ENCODE measurements at places on chromosomes 16 and 17.

GRCh38 chr17:27862004-27862403, 31.2 kb downstream of the LYRM9 start:
- no peak for DNase-seq

DNA sequence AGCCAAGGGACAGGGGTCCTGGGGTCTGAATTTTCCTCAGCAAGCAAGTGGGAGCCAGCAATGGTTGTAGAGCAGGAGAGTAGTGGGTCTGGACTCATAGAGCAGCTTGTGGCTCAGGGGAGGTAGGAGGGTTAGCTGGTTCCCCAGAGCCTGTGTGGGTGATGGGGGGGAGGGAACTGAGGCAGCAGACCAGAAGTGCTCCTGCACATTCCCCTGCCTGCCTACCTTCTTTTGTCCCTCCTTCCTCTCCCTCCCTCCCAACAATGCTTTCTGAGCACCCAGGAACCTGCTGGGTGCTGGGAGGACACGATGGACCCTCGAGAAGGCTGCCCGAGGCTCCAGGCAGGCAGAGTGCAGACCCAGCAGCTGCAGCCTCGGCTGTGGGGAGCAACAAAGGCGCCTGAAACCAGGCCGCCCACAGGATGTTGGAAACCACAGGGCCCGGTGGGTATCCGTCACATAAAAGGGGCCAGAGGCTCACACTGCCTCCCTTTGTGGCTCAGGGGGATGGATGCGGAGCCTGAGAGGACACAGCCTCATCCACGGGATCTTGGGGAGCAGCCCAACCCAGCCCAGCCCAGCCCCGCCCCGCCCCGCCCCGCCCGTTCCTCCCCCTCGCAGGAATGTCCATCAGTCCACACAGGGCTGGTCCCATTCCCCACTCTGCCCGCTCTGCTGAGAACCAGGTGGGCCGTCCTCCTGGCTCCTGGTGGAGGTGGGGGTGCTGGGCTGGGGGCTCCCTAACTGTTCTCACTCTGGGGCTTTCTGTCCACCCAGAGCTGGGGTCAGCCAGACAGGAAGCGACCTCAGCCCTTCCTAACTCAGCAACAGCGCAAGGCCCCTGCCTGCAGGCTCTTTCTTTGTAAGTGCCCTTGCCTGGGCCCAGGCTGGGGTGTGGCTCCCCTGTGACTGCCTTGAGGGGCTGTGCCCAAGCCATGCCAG, 1.7 kb upstream of the NLRC3 start:
- DNase-seq, result no peak

DNA sequence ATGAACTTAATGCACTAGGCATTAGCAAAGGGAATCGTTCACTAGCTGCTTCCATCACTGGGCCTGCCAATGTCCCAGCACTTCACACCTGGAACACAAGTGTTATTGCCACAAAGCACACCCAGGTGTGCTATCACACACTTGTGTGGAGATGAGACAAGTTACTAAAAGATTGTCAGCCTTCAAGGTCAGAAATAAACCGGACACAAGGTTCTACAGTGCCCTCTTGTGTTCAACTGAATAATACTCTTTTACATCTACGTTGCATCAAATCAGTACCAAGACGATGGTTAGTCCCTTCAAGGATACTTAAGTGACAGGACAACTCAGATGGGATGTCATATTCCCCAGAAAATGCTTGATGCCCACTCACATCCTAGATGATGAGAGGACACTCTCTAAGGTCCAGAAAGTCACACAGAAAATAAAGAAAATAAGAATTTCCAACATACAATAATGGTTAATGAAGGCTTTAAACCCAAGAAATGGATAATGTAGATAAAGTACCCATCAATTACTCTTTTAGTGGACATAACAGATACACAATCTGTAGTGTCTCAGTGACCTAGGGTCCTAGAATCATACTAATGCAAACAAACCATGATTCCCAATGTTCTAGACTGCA, 16.4 kb upstream of the GLG1 start:
- DNase-seq, result no peak

DNA sequence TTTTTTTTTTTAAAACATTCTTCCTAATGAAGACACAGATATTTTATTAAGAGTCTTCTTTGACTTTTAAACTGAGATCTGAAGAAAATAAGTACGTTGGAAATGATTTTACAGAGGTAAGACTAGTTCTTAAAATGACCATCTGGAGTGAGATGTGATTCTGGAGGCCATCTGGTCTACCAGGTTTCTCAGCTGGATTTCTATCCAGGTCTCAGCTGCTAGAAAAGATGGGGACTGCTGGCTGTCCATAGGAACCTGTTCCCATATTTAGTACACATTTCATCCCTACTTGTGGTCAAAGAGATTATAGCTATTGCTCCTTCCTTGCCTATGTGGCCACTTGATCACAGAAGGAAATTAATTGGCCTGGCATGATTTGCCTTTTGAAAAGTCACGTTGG, 12.2 kb downstream of the PMFBP1 start:
- no peak for DNase-seq

GRCh38 chr16:58503863-58504688, 4.1 kb downstream of the NDRG4 start:
- DNase-seq, result no peak

DNA sequence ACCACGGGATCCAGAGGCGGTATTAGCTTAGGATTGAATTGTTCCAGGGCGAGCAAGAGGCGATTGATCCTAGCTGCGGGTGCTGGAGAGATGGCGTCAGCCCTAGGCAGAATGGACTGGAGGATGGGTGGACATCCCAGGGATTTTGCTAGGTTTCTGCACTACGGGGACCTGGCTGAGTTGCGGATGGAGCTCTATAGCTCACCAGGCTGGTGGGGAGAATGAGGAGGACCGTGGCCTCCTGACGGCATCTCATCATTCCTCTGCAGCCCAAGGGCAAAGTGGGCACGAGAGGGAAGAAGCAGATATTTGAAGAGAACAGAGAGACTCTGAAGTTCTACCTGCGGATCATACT, 614 bp downstream of the TMEM208 start:
- no peak for DNase-seq

- no peak for DNase-seq
These were observed 3.3 kb upstream of the CDK5R1 start for GRCh38 chr17:32483451-32484019.

GRCh38 chr16:83704656-83705055, 103.1 kb upstream of the HSBP1 start:
- DNase-seq, result no peak

GRCh38 chr16:82079892-82080291, 44.8 kb downstream of the HSD17B2 start:
- no peak for DNase-seq

DNA sequence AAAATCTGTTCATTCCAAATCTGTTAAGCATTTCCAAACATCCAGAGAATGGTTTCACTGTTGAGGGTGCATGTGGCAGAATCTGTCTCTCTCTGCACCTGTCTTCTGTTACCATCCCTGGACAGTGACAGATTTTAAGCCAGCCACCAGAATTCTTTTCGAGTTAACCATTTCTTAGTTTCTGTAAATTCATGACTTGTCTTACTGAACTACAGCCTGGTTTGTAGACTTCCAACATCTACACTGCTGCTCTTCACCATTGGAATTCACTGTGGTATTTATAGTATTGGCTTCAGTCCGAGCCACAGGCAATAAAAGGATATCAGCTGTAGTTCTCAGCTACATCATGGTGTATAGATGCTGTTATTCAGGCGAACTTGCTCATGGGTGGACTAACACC, 47.6 kb downstream of the GOSR1 start:
- DNase-seq, result no peak

DNA sequence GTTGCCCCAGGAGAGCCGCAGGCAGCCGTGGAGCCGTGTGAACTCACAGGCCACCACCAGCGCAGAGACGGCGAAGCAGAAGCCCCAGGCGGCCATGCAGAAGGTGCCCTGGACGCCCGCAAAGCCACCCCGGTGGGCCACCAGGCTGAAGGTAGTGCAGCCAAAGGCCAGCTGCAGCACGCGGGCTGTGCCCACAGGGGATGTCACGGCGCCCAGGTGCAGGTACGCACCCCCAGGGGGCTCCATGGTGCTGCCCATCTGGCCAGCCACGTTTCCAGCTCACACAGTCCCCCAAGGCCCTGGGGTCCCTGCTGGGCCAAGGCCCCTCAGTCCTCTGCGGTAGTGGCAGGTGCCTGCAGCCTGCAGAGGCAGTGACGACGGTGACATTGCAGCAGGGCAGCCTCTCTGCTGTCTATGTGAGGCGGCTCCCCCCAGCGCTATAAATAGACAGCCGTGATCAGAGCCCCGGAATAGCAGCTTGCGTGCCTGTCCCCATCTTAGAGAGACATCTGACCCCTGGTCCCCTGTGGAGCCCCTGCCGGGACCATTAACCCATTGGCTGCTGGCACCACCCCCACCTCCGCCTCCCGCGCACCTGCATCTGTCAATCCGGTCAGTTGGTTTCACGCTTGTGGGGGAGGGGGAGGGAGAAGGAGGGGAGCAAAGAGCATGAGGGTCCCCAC, 4.5 kb upstream of the PYCR1 start:
- no peak for DNase-seq

DNA sequence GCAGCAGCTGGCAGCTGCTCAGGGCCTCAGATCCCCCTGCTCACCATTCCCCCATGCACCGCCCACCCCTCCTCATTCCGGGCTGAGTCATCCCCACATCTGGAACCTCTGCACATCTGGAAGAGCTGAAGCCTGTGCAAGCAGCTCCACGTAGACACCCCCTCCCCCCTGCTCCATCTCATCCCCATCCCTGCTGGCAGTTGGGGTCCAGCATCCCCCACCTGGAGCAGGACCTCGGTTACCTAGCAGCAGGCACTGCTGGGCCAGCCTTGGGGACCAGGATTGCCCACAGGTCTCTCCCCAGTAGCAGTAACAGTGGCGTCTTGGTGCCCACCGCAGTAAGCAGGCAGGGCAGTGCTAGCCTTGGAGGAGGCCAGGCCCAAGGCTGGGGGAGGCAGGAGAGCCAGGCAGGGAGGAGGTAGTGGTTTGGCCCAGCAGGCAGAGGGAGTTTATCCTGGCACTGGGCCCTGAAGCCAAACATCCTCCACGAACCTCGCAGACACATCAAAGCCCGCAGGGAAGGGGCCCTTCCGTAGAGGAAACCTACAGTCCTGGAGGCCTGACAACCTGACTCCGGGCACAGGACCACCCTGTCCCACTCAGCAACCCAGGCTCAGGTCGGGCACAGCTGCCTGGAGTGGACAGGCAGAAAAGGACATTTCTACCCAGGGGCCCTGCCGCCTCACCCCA, 7.7 kb upstream of the TMEM92 start:
- no peak for DNase-seq

DNA sequence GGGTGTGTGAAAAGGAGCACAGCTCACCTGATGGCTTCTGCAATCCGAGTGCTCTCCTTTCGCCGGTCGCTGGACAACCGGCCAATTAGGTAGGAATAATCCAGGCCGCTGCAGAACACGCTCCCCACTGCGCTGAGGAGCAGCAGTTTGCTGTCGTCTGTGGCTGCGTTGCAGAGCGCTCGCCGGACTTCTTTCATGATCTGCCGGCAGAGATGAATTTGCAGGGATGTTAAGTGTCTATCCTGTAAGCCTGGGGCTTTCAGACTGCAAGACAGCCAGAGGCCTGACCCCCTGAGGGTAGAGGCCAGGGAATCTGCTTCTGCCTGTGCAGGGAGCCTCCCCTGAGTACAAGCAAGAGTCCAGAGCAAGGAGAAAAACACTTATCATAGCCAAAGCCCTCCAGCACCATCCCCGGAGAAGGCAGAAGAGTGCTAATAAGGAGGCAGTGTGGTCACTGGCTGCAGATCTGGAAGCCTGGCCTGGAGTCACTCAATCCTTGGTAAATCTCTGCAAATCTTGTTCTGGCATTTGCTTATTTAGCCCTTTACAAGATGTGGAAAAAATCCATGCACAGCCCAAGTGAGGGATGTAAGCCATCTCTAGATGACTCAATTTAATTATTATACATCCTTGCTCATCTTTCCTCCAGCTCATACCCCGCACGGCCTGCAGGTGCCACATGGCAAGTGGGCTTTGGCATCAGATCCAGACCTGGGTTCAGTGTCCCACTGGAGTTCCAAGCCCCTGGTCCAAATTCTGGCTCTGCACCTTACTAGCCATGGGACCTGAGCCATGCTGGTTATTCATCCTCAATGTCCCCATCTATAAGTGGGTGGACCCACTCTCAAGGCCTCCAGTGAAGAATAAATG, 80.2 kb downstream of the DYNLRB2 start:
- DNase-seq, result no peak

GRCh38 chr17:45964634-45965033, 34.4 kb upstream of the STH start:
- DNase-seq, result no peak

GRCh38 chr17:2854143-2855055, 58.2 kb downstream of the RAP1GAP2 start:
- no peak for DNase-seq

DNA sequence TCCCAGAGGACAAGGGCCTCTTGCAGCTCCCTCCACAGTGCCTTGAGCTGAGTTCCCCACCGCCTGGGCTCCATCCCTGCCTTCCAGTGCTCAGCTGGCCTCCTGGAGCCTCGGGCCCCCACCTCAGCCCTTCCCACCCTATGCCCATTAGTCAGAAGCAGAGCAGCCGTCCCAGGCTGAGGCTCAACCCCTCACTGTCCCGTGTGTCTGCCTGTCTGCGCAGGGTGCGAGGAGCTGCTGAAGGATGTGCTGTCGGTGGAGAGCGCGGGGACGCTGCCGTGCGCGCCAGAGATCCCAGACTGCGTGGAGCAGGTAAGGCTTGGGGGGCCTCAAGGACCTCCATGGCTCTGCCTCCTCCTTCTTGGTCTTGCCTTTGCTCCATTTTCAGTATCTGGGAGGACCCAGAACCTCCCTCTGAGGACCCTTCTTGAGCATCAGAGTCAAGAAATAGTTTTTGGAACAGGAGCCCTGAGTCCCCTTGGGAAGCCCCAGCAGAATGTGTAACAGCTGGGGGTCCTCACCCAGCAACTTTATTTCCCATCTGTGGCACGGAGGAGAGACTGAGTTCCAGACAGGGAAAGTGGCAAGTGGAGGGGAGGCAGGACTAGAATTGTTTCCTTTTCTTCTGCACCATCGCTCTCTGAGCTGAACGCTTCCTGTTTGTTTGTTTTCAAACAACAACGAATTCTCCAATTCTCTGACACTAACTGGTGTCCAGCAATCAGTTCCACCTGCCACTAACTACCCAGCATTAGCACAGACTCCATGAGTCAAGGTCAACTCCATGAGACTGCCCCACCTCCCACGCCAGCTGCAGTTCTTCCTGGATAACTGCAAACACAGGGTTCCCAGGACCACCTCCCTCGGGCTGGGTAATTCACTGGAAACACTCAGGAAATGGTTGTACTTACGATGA, 42.6 kb downstream of the RAB11FIP4 start:
- no peak for DNase-seq

GRCh38 chr16:88384222-88385111, 1.7 kb downstream of the ZNF469 start:
- no peak for DNase-seq

- no peak for DNase-seq
These were observed 57.8 kb downstream of the MYH10 start for GRCh38 chr17:8572764-8573163.

- DNase-seq, result no peak
These were observed 41.3 kb downstream of the VAC14 start for GRCh38 chr16:70759666-70760065.

GRCh38 chr16:27458258-27458657, 56.3 kb downstream of the IL21R start:
- no peak for DNase-seq

- no peak for DNase-seq
These were observed 24.2 kb downstream of the SOST start for GRCh38 chr17:43734376-43734775.

GRCh38 chr16:29663016-29663806, at the start of gene SPN:
SPN (plus strand) TSS chr16:29663247; CDS start chr16:29663729, 482 bp downstream.
- no peak for DNase-seq

- DNase-seq, result no peak
These were observed 1.1 kb downstream of the LASP1NB start for GRCh38 chr17:38926293-38927070.

GRCh38 chr17:78544881-78545755, 32.1 kb downstream of the DNAH17 start:
- DNase-seq, result no peak

GRCh38 chr17:82212331-82213250, at the start of gene CCDC57:
CCDC57 (minus strand) TSS chr17:82212842; CDS start chr17:82201944, 10,898 bp downstream.
- no peak for DNase-seq

Data from esophagus squamous epithelium (tissue), 5 donors.